Stimulated activated CD8-positive, alpha-beta memory T cell treated with anti-CD3 and anti-CD28 coated beads, Interleukin-4, amount 100 ng/mL, for 4 hours (primary cell): ENCODE measurements at places on chromosomes 4 and X.

DNA sequence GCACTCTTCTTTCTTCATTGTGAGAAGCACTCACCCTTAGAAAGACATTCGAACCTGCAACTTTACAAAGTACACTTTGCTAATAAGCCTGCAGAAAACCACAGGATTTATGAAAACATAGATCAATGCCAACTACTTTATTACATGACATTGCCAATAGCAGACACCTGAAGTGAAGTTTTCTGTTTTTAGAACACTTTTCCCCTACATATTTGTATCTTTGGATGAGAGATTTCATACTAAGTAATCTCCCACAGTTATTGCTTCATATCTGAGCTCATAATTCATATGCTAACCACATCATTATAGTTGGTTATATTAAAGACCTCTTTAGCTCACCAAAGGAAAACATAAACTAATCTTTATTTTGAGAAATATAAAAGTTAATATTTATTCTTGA lies 276.5 kb upstream of the CTSO start:
- DNase-seq: no peak

DNA sequence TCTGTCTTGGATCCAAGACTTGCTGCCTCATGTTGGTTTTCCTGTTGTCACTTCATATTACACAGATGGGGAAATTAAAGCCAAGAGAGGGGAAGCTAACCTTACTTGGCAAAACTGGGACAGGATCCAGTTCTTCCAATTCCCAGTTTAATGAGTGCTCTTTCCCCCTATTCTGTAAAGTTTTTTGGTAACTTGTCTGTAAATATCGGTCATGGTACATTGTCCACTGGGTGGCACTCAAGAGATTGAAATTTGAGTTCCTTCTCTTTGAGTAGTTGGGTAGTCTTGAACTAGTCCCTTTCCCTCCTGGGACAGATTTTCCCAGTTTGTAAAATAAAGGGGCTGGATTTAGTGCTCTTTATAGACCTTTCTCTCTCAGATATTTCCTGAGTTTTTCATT lies 12.4 kb upstream of the EOLA2 start:
- DNase-seq: no peak

- DNase-seq: no peak
These were observed 11.8 kb upstream of the ELF2 start for GRCh38 chr4:139188648-139189416.

- DNase-seq: no peak
These were observed at the start of gene KDR for GRCh38 chr4:55125087-55125721. KDR (minus strand) TSS chr4:55125595; CDS start chr4:55125293, 302 bp downstream.

DNA sequence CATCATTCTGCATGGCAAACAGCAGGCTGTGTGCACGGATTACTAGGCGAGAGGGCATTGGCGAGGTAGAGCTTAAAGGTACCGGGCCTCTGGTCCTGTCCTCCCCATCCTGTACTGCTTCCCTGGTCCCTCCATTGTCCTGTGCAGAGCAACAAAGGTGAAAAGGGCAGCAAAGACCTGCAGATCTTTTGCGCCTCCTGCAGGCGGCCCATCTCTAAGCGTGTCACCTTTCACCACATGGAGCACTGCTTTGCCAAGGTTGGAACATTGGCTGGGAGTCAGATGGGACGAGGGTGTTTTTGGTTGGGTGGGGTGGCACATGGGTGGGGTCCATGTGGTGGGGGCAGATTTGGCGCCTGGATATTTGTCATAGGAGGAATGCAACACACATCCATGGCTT lies 64.7 kb upstream of the UXT start:
- DNase-seq: no peak

DNA sequence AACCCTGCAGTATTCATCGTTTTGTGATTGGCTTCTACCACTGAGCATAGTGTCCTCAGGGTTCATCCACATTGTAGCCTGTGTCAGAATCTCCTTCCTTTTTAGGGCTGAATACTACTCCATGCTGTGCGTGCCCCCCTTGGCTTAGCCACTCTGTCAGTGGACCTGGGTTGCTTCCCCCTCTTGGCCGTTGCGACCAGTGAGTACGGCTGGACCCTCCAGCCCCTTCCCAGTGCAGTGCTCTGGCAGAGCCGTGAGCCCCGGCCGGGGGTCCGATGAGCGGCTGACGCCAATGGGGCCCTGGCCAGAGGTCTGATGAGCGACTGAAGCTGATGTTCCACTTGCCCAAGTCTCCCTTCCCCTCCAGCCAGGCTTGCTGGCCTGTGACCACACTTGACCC lies 6.9 kb downstream of the BLOC1S4 start:
- DNase-seq: no peak

DNA sequence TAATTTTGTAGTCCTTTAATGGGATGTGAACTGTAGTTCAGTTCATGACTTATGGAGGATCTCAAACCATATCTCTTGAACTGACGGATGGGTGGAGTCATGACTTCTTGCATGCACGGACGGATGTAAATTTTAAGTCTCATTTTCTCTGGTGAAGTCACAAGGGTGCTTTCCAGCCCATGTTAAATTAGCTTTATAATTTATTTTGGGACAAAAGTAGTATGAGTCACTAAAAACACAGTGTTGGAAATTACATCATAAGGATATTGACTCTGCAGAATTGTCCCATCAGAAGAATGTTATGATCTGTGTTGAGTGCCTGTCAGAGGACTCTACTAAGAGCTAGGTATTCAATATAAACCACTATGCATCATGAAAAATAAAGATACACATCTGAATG lies 6.8 kb upstream of the PAGE5 start:
- DNase-seq: no peak

- DNase-seq: no peak
These were observed 33.5 kb upstream of the CHRNA9 start for GRCh38 chr4:40301603-40302002.

DNA sequence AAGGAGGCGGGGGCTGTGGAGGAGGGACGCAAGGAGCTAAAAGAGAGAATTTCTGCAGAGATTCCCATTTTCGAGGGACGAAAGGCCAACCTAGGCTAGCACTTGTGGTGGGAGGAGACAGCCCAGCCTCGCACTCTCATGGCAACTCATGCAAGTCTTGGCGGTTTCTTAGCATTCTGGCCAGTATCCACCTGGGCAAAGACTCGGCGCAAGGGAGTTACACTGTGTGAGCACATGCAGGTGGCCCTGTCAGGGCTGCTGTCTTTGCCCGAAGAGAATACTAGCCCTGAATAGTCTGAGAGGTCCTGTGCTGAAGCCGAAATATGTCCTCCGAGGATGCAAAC lies 15.5 kb downstream of the MCF2 start:
- no peak for DNase-seq

GRCh38 chr4:105059337-105059736 lies 87.3 kb upstream of the TET2 start:
- DNase-seq: no peak

- no peak for DNase-seq
These were observed 501.6 kb upstream of the SMIM31 start for GRCh38 chr4:164252286-164252685.

DNA sequence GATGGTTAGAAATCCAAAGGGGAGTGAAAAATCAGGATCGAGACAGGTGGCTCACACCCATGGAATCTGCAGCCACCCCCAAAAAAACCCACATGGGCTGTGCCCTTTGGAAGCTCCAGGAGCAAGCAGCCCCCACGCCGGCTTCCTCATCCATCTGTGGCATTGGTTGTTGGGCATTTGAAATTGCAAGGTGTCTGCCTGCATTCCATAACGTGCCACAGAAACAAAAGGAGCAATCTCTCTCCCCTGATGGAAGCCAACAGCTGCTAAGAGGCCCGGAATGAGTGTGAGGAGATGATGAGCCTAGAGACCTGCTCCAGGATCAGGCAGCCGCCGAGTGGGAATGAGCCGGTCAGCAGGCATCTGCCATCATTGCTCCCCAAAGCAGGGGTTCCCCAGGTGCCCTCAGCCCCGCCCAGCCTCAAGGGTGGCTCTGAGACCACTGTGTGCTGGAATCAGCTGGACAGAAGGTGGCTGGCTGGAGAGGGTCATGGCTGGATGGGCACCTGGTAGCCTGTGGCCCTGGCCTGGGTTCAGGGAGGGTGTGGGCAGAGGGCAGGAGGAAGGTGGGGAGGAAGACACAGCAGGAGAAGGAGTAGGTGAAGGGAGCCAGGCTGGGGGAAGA lies 113.2 kb downstream of the CRLF2 start:
- DNase-seq: no peak

- DNase-seq: no peak
These were observed 124.5 kb downstream of the PDLIM5 start for GRCh38 chr4:94576210-94576609.

DNA sequence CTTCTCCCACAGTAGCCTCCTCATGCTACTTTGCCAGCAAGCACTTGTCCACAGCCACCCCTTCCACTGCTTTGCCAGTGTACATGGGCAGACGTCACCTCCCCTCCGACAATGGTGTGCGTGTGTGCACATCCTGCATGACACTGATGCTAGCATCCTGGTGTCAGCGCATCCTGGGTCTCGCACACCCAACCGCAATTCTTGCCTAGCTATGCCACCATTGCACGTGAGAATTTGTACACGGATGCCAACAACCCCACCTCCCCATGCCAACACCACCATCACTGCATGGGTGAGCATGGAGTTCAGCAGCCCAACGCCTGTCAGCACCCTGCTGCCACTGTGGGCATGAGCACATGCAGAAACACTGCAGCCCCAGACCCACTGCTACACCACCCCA lies 550.0 kb downstream of the STPG2 start:
- no peak for DNase-seq
